GM12865 (cell line): ENCODE measurements at places on chromosomes 16 and 17.

DNA sequence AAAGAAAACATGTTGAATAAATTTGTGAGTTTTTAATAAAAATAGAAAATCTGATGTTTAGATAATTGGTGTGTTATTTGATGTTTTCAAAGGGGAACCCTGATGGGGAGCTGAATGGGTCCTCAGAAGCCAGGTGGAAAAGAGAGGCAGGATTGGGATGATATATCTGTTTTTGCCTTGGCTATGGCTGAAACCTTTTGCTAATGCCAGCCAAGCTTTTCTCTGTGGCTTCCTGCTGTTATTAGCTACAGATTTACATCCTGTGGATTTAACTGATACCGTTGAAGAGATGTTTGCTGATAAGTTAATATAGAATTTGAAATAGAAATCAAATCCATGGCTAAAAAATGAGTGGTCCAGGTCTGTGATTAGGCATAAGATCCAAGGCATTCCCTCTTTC, 4.2 kb upstream of the AATF start:
- DNase-seq: no peak

DNA sequence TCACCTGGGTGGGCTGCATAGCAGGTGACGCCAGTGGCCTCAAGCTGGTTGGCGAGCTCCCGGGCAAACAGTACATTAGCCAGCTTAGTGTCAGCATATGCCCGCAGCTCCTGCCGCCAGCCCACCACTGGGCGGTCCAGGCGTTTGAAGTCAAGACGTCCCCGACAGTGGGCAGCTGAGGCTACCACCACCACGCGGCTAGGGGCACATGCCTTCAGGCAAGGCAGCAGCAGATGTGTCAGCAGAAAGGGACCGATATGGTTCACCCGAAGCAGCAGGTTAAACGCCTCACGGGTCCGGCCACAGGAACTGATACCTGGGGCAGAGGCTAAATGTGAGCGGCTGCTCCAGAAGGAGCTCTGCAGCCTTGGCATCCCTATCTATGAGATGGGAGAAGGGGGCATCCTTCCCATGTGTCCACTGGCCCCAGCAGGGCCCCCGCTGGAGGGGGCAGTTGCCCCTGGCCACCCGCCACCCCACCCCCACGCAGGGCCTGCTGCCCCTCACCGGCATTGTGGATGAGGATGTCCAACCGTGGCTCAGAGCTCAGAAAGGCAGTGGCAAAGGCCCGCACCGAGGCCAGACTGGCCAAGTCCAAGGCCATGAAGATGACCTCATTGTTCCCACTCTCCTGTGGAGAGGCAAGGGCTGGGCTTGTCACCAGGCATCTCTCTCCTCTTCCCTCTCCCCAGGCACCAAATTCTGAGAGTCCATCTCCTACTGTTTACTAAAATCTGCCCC, 1.7 kb downstream of the DHRS13 start:
- DNase-seq: no peak

- no peak for DNase-seq
These were observed 103.1 kb upstream of the NACA2 start for GRCh38 chr17:61694095-61694494.

DNA sequence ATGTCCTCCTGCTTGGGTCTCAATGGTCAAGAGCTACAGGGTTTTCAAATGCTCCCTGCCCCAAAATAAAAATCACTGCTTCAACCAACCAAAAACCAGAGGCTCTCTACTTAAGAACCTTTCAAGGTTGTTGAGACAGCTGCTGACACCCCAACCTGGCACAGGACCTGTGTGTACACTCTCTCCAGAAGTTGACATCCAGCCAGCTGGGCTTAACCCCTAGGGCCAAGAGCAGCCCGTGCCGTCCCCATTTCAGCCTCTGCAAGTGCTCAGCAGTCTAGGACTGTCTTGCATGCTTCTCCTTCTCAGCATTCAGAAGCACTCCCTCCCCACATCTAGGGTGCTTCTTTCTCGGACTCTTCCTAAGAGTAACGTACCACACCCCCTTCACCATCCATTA, 59.0 kb upstream of the TRAP1 start:
- no peak for DNase-seq

DNA sequence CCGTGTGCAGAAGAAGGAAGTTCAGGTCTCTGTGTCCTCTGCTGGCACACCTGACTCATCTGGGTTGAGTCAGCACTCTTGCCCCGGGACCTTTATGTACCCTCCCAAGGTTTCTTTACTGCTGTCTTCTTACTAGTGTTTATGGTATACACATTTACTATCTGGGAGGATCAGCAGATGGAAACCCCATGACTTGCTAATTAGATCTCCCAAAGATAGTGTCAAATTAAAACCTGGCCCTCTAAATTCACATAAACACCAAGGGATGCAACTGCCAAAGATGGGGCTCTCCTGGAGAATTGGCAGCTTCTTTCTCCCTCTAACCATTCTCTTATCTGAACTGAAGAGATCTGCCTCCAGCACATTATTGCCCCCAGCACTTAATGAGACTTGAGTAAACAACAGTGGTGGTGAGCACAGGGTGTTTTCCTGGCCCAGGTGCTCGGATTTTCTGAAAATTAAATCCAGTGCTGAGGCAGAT, 718.1 kb upstream of the SOX9 start:
- no peak for DNase-seq

- DNase-seq: no peak
These were observed 336.5 kb upstream of the CDH5 start for GRCh38 chr16:66030036-66030435.

DNA sequence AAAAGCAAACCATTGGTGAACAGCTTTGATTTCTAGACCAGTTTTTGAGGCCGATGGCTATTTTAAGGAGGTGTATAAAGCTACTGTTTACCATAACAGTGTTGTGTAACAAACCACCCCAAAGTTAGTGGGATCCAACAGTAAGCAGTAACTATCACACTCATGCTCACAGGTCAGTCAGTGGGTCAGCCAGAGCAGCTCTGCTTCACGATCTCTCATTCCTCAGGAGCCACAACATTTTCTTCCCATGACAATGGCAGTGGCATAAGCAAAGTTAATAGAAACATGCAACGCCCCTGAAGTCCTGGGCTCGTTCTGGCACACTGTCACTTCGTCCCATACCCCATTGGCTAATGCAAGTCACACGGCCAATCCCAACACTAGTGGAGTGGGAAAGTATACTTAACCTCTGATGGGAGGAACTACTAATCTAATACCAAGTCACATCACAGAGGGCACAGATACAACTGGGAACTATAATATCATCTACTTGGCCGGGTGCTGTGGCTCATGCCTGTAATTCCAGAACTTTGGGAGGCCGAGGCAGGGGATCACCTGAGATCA, 28.0 kb upstream of the B4GALNT2 start:
- DNase-seq: no peak

DNA sequence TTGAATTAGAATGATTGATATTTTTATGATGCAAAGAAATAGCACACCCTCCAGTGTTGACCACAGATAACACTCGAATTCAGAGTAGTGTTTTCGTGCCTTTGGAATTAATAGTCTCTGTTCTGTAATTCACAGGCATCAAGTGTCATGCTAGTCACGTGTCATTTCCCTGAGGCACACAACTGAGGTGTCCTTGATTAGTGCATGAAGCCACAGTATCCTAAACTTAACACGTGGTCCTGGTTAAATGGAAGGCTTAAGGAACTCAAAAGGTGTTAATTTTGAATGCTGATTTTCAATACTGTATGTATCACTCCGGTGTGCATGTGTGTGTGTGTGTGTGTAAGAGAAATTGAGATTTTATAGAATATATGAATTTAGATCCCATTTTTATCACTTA, 625.6 kb downstream of the TMEM114 start:
- no peak for DNase-seq

GRCh38 chr16:85279825-85280545, 167.7 kb upstream of the CIBAR2 start:
- no peak for DNase-seq

- no peak for DNase-seq
These were observed 5.6 kb downstream of the CUEDC1 start for GRCh38 chr17:57949649-57950048.

GRCh38 chr16:88750854-88751253, 34.2 kb downstream of the PIEZO1 start:
- DNase-seq: no peak

DNA sequence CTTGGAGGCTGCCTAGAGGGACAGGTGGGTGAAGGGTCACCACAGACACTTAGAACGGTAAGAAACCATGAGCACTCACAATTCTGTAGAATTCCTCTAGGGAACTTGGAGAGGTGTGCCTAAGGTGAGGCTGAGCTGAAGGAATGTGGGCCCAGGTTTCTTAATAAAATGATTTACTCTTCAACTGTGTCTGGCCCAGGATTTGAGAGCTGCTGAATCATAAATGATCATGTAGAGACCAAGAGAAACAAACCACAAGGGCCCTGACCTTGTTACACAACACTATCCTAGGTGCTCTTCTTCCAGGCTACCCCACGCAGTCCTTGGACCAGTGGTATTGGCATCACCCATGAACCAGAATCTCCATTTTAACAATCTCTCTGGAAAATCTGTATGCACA, 27.7 kb downstream of the ZNF18 start:
- DNase-seq: no peak

GRCh38 chr17:3635474-3636153, 436 bp downstream of the SHPK start:
- DNase-seq: peak; percentile 63

- DNase-seq: no peak
These were observed 19.5 kb downstream of the HLF start for GRCh38 chr17:55284001-55284884.

GRCh38 chr17:62592341-62593099, 35.0 kb upstream of the MRC2 start:
- no peak for DNase-seq

DNA sequence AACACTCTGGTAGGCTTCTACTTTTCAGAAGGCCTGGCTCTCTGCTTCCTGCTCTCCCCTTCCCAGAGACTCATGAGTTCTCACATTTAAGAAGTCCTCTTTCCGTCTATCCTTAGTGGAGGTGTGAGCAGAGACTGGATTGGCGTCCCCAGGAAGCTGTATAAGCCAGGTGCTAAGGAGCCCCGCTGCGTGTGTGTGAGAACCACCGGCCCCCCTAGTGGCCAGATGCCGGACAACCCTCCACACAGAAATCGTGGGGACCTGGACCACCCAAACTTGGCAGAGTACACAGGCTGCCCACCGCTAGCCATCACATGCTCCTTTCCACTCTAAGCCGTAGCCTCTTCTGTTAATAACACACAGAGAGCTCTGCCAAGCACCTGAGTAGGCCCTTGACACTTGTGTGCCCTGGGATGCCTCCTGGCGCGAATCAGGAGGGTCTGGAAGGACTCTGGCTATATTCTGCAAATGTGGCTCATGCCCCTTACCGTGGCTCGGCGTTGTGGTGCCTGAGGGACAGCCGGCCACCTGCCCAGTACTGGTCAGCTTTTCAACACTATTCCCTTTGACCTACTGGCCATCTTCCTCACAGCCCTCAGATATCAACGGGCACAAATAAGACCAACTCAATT, 13.9 kb downstream of the CYB5D2 start:
- DNase-seq: no peak

DNA sequence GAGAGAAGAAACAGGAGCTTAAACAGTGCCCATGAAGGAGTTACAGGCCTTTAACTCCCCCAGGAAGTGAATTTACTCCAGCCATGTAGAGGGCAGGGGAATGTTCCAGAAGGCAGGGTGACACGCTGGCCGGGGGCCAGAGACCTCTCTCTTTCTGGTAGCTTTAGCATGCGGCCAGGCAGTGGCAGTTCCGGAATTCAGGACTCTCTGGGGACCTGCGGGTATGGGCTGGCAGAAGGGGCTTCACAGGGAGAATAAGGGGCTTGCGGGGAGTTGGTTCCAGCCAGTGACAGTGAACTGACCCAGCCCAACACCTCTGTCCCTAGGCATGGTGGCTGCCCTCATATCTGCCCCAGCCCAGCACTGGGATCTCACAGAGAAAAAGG, 40.0 kb downstream of the MYH3 start:
- no peak for DNase-seq

DNA sequence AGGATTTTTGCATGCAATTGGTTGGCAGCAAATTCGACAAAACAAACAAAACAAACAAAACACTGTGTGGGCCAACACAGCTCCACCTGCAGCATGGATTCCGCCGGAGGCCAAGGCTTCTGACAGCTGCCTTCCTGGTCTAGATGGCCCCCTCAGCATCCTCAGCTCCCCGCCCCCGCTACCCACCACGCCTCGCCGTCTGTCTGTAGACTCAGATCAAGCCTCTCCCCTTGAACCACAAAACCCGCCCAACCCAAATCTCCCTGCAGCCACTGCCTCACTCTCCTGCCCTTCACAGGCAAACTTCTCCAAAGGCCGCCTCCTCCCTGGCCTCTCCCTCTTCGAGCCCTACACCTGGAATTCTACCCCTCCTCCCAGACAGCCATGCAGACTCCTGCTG, 57.9 kb downstream of the RTN4RL1 start:
- DNase-seq: no peak

- no peak for DNase-seq
These were observed 10.1 kb downstream of the ST6GALNAC2 start for GRCh38 chr17:76575570-76575969.

GRCh38 chr17:19647697-19648474, 665 bp upstream of the ALDH3A2 start:
- DNase-seq: peak; percentile 65

DNA sequence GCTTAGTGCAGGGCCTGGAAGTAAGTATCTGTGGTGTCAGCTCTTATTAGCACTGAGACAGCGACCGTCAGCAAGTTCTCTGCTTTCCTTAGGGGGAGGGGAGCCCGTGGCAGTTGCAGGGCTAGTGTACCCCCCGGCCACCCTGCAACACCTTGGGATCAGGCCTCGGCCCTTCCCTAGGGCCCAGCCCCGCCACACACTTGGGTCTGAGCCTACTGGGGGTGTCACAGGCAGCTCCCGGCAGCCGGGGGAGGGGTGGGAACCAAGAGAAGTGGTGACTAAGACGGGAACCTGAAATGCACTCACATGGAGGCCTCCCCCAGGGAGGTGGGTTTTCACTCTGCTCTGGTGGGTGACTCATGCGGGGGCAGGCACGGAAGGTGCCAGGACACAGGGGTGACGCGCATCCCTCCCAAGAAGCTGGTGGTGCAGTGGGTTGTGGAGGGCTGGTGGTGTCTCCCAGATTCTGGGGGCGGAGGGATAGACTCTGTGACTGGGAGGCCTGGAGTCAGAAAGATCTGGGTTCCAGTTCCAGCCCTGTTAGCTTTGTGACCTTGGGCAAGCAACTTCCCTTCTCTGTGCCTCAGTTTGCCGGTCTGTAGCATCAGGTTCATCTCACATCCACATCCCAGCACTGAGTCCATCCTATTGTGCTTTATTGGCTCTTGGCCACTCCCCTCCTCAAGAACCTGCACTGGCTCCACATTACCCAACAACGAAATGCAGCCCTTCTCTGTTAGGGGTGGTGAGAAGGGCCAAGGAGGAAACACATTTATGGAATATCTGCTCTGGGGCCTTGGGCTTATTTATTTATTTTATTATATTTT, 44.5 kb downstream of the LAT start:
- DNase-seq: peak; percentile 79
